MCF 10A (cell line): ENCODE measurements at places on chromosomes 12 and 14. TPM values are rescaled to one million over a fixed set of nuclear protein-coding genes. Genes with fewer than 3 reads are reported as not detected.

GRCh38 chr12:4115570-4115969, 158.0 kb upstream of the CCND2 start:
- no peak for DNase-seq

DNA sequence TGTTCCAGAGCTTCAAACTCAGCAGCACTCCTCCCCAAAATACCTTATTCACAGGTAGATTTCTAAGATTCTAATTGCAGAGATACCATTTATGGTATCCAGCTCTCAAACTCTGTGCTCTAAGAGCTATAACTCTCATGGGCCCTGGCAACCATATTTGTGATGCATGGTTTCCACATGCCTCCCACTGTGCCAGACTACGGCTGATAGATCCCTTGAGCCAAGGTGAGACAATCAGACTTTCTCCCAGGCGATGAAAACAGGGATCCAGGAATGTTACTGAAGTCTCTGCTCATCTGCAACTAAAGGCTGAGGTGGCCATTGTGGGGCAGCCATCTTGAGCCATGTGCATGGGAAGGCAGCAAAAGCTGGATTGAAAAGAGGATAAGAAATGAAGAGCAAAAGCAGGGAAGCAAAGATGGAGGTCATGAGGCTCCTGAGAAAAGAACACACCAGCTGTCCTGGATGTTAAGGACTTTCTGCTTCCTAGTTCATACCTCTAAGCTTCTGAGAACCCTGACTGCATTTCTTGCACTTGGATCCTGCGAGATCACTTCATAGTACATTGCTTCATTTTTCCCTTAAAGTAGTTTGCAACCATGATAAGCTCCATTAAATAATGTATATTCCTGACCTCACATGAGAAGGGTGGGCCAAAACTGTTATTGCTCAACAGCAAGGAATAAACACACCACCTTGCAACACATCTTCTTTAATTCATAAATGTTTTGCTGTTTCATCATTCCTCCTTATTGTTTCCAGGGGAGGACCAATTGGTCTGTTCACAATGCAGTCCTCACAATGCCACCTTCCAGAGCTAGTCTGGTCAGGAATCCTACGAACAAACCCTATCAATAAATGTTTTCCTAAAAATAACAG, 5.4 kb downstream of the EGLN3 start:
- no peak for DNase-seq

GRCh38 chr12:113874999-113875561, 91.0 kb downstream of the RBM19 start:
- no peak for DNase-seq

- DNase-seq = no peak
These were observed 115.6 kb downstream of the CCER1 start for GRCh38 chr12:90839346-90839745.

DNA sequence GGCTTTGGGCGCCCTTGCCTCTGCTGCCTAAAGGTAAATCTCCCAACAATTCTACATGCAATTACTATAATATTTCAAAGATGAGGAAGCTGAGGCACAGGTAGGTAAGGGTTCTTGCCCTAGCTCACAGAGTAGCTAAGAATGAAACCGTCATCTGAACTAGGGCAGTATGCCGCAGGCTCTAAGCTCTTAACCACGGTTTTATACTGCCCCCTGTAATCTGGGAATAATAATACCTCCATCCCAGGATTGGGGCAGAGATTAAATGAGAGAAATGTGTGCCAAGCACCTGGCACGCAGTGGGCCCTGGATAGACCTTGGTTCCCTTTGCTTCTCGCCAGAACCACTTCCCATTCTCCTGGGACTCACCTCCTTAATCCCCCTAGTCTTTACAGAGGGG, 1.5 kb upstream of the HRK start:
- peak; percentile 66 for DNase-seq

- no peak for DNase-seq
These were observed 22.8 kb downstream of the ITGA7 start for GRCh38 chr12:55684761-55685370.

DNA sequence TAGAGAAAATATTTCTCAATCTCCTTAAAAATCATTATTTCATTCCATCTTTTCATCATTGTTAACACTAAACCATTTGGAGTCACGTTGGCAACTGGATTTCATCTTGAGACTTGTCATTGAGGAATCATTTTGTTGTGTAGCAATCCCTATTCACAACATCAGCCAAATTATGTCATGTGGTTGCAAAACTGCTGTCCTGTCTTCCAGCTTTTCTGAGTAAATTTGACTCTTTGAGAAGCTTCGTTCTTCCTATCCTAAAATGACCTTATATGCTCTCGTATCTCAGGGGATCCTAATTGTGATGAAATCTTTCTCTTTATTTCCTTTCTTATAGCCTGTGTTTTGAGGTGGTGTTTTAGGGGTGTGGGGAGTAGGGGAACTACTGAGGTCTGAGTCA, 30.6 kb upstream of the KICS2 start:
- peak; percentile 76 for DNase-seq

DNA sequence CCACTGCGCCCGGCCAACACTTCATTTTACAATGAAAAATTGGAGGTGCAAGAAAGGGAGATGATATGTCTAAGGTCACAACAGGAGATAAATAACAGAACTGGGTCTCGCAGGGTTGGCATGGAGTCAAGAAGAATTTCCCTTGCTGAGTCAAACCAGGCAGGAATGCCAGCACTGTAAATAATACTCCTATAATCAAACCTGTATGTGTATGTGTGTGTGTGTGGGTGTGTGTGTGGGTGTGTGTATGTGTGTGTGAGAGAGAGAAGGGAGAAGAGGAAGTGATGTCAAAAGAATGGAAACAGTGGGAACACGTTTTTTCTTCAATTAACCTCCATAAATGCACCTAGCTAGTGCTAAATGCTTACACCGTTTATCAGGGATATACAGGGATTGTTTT, 70.4 kb downstream of the TMEM116 start:
- peak; percentile 50 for DNase-seq

GRCh38 chr14:93333631-93334103, 831 bp upstream of the BTBD7 start:
- DNase-seq = no peak

- no peak for DNase-seq
These were observed 9.2 kb upstream of the GOLGA3 start for GRCh38 chr12:132837693-132838409.

- DNase-seq = peak; percentile 19
These were observed 11.6 kb upstream of the SMCO2 start for GRCh38 chr12:27434673-27435565.

DNA sequence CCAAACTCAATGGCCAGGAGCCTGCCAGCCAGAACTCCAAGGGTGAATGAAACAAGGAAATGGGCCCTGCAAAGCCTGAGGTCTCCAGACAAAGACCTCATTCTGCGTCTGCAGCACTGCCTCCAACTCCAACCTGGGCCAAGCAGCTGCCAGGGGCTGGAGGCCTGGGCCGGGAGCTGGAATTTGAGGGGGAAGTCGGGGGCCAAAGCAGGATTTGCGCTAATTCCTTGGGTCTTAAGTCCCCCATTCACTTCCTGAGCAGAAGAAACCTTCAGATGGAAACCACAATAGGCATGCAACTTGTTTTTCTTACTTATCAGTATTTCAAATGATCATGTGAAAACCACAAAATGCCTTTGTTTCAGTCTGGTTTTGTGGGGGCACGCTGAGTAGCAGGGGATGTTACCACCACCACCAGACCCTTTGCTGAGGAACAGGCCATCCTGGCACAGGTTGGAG, 23.0 kb upstream of the TC2N start:
- DNase-seq = no peak

DNA sequence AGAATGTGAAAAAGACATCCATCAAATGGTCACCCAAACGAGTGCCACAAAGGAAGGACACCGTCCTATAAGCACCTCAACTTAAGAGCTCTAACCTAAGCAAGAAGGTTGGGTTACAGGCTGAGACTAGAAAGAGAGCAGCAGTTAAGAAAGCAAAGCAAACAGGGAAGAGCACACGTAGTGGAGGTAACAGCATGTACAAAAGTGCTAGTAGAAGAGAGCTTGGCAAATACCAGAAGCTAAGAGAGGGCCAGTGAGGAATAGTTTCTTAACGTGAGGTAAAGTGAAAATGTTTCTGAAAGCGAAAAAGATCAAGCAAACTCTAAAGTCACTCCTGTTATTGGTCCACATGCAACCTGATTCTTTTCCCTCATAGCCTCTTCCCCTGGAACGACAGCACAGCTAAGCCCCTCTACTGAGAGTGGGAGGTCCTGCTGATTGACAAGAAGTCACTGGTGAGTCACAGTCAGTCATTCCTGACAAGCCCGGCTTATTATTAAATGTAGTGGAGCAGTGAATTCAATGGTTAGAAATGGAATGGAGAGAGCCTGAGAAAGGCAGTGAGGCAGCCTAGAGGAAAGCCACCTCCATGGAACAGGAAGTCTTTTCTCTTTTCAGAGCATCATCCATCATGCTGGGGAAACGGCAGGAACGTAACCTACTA, 204.4 kb downstream of the SLC25A21 start:
- DNase-seq = no peak

DNA sequence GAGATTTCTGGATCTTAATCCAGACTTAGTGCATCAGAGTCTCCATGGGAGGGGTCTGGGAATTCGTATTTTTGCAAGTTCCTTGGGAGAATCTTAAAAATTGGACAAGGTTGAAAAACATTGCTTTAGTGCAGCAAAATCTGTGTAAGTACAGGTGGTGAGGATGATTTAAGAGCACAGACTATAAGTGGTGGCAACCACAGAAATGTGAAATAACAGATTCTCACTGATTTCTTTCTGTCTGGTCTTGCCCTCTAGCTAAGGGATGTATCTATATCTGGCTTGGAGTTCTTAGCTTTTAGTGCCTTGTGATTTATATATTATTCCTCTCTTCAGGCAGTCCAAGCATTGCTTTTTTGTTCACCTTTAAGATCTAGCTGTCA, 116.2 kb downstream of the DIP2B start:
- DNase-seq = no peak

DNA sequence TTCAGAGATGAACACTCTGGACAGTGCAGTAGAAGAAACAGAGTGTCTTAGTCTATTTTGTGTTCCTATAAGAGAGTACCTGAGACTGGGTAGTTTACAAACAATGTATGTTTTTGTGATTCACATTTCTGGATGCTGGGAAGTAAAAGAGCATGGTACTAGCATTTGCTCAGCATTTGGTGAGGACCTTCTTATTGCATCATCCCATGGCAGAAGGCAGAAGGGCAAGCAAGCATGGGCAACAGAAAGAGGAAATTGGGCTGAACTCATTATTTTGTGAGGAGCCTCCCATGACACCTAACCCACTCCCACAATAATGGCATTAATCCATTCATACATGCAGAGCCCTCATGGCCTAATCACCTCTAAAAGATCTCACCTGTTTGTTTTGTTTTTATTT, 8.0 kb downstream of the ANKS1B start:
- no peak for DNase-seq

DNA sequence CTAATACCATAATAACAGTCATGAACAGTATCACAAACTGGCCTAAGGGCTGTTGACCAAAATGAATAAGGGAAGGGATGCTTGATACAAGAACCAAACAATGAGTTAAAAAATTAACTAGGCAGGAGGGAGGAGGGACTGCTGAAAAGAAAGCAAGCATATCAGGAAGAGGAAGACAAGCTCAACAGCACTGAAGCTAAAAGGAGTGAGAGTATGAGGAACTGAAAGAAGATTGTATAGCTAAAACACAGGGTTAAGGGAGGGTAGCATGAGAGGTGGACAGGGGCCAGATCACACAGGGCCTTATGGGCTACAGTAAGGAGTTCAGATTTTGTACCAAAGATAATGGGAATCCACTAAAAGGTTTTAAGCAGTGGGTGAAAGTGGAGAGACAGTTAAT, 34.1 kb downstream of the ITGA7 start:
- DNase-seq = no peak

DNA sequence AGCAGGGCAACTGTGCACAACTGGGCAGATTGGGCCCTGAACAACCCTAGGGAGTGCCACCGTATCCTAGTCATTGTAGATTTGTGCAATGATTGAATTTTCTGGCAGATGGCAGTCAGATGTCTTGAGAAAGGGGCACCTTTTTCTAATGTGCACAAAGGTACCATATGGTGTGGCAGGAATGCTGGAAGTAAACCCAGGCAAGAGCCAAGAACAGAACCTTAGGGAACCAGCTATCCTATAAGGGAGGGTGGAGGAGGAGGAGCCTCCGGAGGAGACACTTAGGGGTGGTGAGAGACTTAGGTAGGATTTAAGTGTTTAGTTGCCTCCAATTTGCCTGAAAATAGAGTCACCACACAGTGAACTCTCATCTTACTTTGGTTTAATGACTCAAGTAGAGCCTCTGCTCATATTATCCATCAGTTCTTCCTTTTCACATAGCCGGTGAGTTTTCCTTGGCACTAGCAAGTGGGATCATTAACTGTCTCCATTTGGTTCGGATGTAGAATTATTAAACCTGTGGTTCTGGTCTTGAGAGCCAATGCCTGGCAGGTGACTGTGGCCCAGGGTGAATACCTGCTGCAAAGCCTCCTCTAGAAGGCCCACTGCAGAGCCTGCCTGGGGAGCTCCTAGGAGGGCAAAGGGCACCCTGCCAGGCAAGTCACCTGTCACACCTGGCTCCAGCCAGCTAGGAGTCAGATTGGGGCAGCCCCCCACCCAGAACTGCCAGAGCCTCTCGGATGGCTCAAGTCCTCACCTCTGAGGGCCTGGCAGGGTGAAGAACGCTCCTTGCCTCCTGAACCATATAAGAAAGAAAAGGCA, 184.4 kb upstream of the HIF1A start:
- DNase-seq = no peak

DNA sequence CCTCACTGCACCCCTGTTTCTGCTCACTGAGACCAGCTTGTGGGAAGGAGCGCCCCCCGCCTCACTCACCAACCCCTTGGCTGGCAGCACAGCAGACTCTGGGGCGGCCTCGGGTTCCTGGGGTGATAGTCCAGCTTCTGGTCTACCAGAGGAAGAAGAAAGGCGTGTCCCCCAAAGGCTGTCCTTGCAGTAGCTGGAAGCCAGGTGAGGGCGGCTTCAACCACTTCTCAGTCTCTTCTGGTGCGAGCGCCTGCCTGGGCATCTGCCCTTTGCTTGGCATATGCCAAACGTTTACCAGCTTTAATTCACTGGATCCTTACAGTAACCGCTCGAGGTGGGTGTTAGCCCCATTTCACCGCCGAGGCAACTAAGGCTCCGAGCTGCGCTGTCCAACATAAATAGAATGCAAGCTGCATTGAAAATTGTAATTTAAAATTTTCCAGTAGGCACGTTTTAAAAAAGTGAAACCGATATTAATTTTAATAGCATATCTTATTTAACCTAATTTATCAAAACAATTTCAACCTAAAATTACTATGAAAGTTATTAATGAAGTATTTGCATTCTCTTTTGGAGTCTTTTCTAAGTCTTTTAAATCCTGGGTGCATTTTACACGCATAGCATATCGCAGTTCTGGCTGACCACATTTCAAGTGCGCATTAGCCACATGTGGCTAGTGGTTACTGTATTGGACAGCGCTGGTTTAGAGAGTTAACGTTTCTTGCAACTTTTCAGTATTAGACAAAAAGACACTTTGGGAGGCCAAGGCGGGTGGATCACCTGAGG, 872 bp downstream of the FAM177A1 start:
- peak; percentile 67 for DNase-seq

GRCh38 chr12:95922231-95922630, 20.2 kb downstream of the CCDC38 start:
- no peak for DNase-seq

Gene RDH12
- total RNA-seq = not detected in 2 replicates

Gene IFNG-AS1
- not detected in 2 replicates for total RNA-seq

Gene TPH2
- not detected in 2 replicates for total RNA-seq

Gene NINJ2
- not detected in 2 replicates for total RNA-seq

Gene ACRBP
- total RNA-seq = 0.30 and 2.5 TPM in 2 replicates

Gene MAP3K12
- total RNA-seq = 4.6 and 5.9 TPM in 2 replicates
